ENCODE measurements at places on chromosomes 11 and 22. TPM values are rescaled to one million over a fixed set of nuclear protein-coding genes. Genes with fewer than 3 reads are reported as not detected.

- DNase-seq, result no peak
These were observed 416.3 kb downstream of the BUD13 start for GRCh38 chr11:116356451-116356850.

DDTL gene
- 3.2 TPM for total RNA-seq

APOC3 gene
- not detected for total RNA-seq

DNA sequence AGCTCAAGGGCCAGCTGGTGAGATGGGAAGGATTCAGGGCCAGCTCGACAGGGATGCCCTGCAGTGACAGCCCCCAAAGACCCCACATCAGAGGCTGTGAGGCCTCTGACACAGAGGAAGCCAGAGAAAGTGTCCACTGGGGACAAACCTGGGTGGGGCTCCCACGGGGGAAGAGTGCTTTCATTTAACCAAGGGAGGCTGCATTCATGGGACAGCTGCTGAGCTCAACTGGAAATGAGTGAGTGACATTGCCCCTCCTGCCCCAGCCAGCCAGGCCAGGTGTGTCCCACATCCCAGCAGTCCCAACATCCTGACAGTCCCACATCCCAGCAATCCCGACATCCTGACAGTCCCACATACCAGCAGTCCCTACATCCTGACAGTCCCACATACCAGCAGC is 61.0 kb downstream of the DHCR7 start:
- DNase-seq, result no peak

GRCh38 chr11:112809429-112809828 is 151.8 kb upstream of the NCAM1 start:
- DNase-seq, result no peak

MAP6 gene
- total RNA-seq, result 1.4 TPM

DNA sequence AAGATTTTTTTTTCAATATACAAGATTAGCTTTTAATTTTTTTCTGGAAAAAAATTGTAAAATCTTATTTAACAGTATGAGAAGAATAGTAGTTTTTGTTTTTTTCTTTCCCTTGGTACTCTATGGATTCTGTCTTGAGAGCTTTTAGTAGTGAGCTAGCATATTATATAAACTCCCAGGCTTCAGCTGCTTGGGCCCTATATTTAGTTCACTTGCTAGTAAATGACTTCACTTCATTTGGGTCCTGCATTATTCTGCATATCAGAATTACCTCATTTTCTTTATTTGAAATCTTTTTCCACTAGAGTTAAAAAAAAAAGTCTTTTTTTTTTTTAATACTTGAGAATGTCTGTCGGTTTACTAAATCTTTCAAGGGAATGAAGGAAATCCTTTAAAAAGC is 33.1 kb downstream of the HIPK3 start:
- no peak for DNase-seq

XKR3 gene
- total RNA-seq, result not detected

DNA sequence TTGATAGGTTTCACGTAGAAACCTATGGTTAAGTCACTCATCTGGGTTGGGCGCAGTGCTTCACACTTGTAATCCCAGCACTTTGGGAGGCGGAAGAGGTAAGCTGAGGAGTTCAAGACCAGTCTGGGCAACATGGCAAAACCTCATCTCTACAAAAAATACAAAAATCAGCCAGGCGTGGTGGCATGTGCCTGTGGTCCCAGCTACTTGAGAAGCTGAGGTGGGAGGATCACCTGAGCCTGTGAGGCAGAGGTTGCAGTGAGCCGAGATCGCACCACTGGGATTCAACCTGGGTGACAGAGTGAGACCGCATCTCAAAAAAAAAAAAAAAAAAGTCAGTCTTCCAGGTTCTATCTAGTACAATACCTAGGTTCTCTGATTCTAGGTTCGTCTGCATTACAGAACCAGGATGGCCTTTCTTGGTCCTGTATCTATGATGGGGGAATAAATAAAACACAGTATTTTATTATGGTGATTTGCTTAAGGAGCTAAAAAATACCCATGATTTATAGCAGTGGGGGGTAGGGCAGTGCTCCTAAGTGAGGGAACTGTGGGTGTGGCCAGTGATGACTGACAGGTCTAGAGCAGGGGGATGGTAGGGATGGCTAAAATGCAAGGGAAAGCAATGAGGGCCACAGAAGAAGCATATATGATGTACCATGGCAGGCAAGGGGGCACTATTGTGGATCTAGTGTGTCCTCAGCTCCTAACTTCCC is 65.5 kb upstream of the NUP160 start:
- DNase-seq, result no peak

- no peak for DNase-seq
These were observed 1.7 kb upstream of the IL2RB start for GRCh38 chr22:37151401-37151800.

OR56A1 gene
- total RNA-seq, result 0.13 TPM

GRCh38 chr11:29842061-29842460 is 174.8 kb downstream of the KCNA4 start:
- no peak for DNase-seq

MLC1 gene
- total RNA-seq, result 1.2 TPM

DNA sequence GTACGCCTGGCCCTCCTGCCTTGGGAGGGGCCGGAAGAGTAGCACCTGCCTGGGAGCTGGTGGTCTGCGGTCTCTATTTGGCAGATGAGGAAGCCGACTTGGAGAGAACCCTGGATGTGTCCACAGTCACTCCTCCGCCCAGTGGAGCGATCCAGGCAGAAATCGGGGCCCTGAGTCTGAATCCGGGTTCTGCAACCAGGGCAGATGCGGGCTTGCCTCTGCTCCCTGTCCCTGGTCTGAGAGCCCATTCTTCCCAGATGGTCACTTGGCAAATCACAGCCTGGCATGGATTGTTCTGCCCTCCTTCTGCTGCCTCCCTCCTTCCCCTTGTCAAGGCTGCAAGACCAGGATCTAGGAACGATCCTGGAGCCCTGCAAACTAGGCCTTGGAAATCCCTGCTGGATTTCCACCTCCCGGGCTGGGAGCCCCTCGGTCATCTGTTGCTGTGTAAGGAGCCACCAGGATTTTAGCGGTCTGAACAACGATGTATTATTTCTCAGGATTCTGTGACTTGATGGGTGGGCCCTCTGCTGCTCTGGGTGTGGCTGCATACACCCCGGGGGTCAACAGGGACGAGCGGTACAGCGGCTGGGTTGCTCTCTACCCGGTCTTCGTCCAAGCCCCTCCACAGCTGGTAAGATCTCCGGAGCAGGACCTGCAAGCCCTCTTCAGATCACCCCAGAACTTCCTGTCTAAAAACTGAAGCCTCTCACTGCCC is 2.0 kb upstream of the ASCL2 start:
- no peak for DNase-seq

RFPL2 gene
- not detected for total RNA-seq

DNA sequence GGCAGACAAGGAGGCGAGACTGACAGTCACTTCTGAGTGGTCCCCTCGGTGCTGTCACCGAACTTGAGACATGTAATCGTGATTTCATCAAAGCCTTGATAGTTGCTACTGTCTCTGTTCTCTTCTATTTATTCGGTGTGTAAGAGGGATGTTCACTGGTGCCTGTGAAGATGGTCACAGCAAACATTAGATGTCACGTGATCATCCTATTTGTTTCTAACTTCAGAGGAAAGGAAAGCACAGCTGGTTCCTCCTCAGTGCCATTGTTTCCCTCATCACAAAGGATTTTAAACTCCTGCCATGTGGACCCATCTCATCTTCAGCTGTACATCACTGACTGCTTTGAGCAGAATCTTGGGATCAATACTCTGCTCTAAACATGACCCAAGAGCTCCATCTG is 73.1 kb upstream of the CLMP start:
- no peak for DNase-seq
